ENCODE measurements at places on chromosomes 4 and X.

DNA sequence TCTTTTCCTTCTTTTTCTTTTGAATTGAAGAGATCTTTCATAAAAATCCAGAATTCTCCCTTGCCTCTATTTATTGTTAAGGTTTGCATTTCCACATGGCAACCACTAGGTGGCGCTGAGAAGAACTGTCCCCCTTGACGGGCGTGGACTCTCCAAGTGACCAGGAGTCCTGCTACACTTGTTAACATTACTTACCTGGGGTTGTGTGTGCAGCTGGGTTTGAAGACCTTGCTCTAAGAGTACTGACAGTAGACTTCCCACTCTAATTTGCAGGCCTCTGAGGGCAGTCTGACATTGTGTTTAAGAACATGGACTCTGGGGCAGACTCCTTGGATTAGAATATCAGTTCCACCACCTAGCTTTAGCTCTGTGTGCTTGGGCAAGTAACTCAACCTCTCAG, 52.8 kb downstream of the GPRIN3 start:
- no peak for DNase-seq

DNA sequence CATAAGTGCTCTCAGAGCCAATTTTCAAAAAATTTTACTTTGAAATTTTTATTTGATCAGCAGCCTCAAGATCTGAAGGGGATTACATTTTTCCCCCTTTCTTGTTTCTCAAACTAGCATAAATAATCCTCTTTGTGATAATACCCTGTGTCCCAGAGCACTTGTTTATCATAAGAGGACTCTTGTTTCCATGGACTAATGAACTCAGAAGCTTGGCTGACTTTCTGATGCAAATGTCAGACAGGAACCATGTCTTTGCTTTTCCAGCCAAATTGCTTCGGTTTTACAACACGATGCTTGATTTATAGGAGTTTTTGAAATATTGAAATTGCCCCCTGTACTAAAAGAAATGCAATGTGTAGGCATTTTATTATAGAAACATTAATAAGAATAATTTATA, 859.3 kb upstream of the LCORL start:
- peak; percentile 35 for DNase-seq

GRCh38 chrX:4028151-4028550, 314.7 kb upstream of the PRKX start:
- DNase-seq = no peak

- DNase-seq = peak; percentile 93
These were observed at the start of gene TIMP1 for GRCh38 chrX:47581731-47582647. TIMP1 (plus strand) TSS chrX:47582436; CDS start chrX:47583416, 980 bp downstream.

- DNase-seq = no peak
These were observed 75.3 kb downstream of the RAPGEF2 start for GRCh38 chr4:159178151-159178546.

- DNase-seq = peak; percentile 48
These were observed 12.1 kb downstream of the PPP2R3B start for GRCh38 chrX:374596-374995.

GRCh38 chr4:95637043-95637600, 88.3 kb upstream of the UNC5C start:
- DNase-seq = peak; percentile 36

GRCh38 chr4:107804956-107805355, 19.8 kb upstream of the SGMS2 start:
- DNase-seq = no peak

GRCh38 chr4:52824603-52825459, 37.3 kb upstream of the RASL11B start:
- DNase-seq = peak; percentile 60

DNA sequence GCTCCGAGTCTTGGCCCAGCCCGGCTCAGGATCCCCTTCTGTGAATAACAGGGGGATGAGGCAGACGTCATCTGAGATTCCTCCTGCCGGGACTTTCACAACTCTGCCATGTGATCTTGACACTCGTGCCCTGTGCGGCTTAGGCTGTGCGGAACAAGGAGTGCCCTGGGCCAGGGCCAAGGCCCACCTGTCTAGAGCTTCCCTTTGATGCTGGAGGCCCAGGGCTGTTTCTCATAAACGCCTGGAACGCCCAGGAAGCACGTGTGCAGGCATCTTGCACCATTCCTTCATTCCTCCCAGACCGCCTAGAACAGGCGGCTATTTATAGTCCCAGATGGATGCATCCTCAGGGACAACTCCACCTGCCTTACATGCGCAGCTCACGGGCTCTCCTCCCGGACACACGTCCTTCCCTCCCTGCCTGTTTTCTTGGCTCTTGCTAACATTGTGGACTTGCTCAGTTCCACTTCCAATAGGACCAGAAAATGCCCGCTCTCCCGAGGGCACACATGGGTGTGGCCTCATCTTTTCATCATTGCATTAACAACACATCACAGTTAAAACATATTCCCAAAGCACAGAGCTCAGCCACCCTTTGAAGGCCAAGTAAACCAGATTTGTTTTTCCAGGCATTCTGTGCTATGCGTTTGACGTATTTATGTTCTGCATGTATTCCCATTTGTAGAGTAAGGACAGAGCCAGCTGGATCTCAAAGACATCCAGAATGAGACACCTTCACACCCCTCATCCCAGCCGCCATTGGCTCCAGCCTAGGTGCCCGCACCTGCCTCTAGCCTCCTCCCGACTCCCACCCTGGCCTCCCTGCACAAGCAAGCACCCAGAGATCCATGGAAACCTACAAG, 57.2 kb downstream of the ABLIM2 start:
- peak; percentile 66 for DNase-seq

- DNase-seq = peak; percentile 31
These were observed 253.6 kb downstream of the PPP1R2C start for GRCh38 chrX:42524379-42524778.

DNA sequence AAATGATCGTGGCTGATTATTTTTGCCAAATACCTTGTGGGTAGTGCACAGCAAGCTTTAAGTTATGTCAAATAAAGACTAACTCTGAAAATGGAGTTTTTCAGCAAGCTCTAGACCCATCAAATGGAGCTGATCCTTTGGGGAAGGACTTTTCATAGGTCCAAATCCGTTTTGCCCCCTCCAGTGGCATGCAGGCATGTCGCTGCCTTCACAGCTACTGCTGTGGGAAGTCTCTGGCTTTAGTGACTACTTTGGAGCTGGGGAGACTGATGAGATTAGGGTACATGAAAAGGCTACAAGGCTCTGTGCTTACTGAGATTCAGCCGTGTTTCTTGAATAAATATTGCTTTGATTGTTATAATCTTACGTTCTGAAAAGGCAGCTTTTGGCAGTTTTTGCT, 106.6 kb upstream of the HS3ST1 start:
- DNase-seq = no peak

- DNase-seq = no peak
These were observed 17.4 kb downstream of the MFAP3L start for GRCh38 chr4:170008801-170009200.

GRCh38 chr4:177960566-177960965, 518.3 kb upstream of the AGA start:
- DNase-seq = no peak

DNA sequence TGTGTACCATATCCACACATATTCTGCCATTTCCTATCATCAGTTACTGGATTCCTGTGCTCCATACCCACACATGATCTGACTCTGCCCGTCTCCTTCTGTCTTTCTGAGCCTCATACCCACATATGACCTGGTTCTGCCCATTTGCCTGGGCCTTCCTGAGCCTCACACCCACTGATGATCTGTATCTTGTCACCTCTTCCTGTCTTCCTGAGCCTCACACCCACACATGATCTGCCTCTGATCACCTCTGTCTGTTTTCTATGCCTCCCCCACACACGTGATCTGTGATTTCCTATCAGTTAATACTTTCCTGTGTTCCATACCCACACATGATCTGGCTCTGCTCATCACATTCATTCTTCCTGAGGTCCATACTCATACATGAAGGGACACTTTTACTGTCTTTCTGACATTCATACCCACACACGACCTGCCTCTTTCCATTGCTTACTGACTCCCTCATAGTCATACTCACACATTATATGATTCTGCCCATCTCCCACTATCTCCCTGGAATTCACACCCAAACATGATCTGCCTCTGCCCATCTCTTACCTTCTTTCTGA, 32.5 kb downstream of the SCML1 start:
- no peak for DNase-seq

DNA sequence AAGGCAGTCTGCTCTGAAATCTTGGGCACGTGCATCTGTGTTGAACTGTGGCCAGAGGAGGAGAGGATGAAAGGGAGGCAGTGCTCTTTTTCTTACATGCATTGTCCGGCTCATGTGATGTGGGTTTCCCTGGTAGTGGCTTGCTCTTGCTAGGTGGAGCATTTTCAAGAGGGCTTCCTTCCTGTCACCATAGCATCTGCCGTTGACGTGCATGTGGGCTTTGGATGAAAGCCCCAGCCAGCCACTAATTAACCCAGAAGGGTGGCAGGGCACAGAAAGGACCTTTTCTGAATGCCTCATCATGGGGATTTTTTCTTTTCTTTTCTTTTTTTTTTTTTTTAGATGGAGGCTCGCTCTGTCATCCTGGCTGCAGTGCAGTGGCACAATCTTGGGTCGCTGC, 121.3 kb downstream of the GPR143 start:
- no peak for DNase-seq

DNA sequence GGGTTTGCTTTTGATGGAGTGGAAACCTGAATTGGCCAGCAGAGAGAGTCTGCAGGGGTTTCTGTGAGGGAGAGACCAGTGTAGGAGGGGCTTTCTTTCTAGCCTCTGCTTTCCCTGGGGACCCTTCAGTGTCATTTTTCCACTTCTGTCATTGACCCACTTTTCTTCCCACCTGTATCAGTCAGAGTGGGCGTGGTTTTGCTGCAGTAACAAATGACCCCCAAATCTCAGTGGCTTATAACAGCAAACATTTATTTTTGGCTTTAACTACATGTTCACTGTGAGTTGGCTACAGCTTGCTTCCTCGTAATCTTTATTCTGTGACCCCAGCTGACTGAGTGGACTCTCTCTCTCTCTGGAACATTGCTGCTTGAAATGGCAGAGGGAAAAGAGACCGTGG, 25.6 kb upstream of the PTTG2 start:
- no peak for DNase-seq

DNA sequence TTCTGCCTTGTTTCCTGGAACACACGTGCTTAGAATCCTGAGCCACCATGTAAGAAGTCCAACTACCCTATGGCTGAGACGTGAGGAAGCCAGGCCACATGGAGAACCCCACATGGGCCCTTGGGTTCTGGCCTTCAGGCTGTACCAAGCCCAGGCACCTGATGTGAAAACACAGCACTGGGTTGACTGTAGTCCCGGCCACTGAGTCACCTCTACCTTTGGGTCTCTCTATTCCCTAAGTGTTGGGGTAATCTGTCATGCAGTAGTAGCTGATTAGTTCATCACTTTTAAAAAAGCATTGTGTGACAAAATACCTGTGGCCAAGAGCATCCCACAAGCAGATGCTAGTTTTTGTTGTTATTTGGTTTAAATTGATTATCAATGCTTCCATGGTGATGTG, 24.3 kb downstream of the CFAP97 start:
- DNase-seq = no peak

DNA sequence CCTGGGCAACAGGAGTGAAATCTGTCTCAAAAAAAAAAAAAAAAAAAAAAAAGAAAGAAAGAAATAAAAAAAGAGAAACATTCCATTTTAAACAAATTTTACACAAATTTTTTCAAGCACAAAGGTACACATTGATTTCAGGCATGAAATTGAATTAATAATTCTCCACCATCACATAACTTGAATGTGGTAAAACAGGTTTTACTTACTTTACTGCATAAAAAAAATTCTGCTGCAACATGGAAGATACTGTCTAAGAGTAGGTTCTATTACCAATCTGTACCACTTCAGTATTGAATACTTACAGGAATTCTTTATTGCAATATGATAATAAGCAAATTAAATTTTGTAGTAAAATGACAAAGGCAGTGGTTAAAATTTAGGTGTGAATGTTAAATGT, 271.6 kb upstream of the ARSJ start:
- DNase-seq = no peak

DNA sequence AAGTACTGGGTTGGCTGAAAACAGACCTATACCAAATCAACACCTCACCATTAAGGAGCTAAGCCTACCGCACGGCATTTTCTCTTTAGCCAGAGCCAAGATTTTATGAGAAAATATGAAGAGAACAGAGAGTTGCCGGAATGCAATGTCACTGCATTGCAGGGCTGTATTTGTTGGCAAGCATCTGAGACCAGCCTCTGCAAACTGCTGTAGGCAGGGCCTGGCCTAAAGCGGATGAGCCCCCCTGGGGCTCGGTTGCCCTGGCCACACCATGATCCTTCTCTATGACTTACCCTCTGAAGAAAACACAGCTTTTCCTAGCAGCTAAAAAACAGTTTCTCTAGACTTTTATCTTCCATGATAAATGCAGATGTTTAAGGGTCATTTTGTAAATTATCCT, 120.5 kb upstream of the SORBS2 start:
- no peak for DNase-seq

GRCh38 chrX:130120746-130121504, 10.6 kb upstream of the ELF4 start:
- peak; percentile 62 for DNase-seq

DNA sequence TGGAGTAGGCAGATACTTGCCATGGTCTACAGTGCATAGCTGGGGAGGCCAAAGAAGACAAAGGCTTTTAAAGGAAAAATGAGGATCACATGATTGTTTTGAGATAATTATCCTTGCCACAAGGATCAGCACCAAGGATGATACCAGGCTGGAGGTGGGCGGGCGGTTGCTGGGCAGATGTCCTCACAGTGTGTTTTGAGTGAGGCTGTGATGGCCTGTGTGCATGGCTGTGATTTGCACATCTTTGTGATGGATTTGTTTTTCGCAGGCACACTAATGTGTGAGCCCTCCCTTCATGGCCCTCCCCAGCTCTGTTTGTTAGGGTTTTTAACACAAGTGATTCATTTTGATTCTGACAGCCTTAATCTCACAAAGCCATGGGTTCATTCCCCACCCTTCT, 46.8 kb downstream of the RGS12 start:
- no peak for DNase-seq

GRCh38 chrX:85004255-85004654, 578 bp downstream of the APOOL start:
- DNase-seq = no peak

DNA sequence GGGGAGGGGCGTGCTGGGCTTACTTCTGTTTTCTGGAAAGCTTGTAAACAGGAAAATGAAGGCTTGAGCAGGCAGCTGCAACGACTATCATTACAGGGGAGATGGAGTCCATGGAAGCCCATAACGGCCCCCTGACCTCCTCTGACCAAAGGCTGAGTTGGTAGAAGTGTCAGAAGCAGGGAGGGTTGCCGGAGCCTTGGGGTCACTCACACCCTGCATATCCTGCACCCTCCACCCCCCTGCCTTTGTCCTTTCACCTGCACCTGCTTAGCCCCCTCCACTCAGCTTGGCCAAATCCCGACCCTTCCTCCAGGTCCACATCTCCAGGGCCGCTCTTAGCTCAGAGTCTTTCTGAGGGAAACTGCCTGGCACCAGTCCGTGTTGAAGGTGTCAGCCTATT, 12.5 kb upstream of the MSX1 start:
- DNase-seq = no peak

DNA sequence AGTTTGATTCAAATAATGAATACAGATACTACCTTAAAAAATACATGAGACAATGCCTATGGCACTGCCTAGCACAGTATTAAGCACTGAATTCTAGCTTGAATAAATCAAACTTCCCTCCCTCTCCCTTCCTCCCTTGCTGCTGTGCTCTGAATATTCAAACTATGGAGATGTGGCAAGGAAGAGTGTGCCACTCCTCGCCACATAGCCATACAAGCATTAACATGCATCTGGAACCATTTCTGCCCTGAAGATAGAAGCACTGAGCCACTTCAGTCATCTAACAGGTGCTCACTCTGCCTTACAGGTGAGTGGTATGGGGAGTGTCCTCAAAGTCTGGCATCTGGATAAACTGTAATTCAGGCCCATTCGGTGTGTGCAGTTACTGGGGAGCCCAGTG, 276.9 kb downstream of the ARHGAP24 start:
- DNase-seq = no peak
